Kasumi-1 (cell line): ENCODE measurements at places on chromosomes 6 and 20.

DNA sequence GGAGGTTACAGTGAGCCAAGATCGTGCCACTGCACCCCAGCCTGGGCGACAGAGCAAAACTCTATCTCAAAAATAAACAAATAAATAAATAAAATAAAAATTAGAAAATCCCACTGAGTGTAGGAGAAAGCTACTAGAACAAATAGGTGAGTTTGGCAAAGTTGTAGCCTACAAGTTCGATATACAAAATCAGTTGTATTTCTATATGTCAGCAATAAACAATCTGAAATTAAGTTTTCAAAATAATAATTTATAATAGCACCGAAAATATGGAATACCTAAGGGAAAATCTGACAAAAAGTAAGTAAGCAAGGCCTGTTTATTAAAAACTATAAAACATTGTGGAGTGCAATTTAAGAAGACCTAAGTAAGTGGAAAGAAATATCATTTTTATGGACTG, 5.1 kb upstream of the DEFB118 start:
- no peak for DNase-seq

- no peak for DNase-seq
Observed at GRCh38 chr20:62993856-62994494, 12.8 kb downstream of the BHLHE23 start.

- no peak for DNase-seq
Observed at GRCh38 chr6:12851123-12851695, 134.6 kb downstream of the PHACTR1 start.

- no peak for DNase-seq
Observed at GRCh38 chr6:169454204-169454871, 200.7 kb upstream of the THBS2 start.

DNA sequence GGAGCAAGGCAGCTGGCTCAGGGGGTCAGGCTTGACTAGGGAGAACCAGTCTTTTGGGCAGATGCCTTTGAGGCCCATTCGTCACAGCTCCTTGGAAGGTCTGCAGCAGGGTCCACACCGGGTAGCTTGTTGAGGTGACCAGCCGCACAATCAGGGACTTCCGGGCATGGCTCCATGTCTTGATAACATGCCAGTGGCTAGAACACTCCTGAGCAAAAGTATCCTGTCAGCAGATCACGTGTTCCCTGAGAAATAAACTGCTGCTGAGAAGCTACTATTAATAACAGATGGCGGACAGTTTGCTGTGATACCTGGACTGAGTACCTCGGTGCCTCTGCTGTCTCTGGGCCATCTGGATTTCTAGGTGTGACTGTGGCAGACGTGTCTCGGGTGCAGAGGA, 235.9 kb downstream of the PRKN start:
- DNase-seq, result no peak

DNA sequence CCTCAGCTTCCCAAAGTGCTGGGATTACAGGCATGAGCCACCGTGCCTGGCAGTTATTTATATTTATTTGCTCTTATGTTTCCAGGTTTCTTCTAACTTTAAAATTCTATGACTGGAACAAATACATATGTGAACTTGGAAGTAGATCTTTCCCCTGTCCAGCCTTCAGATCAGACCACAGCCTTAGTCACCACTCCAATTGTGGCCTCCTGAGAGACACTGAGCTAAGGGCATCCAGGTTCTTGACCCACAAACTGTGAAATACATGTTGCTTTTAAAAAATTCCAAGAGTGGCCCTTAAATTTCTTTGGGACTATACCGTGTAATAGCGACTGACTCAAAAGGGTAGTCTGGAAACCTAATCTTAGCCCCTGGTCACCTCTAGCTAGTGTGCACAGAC, 1.5 kb upstream of the ADGRG6 start:
- no peak for DNase-seq

DNA sequence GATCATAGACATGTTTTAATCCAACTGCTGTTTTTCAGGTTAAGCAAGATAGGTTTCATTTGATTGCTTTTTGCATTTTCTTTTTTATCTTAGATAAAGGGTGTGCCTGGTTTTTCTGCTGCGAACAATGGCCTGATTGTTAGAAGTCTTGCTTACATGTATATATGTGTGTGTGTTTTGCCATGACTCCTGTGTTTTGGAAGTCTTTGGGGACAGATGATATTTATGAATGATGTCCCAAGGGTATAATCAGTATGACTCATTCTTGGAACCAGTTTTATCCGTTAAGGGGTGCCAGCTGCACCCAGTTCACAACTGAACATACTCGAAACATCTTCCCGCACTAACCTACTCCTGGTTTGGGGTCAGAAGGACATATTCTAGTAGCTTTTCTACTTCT, 230.1 kb upstream of the SUPT3H start:
- DNase-seq, result no peak

DNA sequence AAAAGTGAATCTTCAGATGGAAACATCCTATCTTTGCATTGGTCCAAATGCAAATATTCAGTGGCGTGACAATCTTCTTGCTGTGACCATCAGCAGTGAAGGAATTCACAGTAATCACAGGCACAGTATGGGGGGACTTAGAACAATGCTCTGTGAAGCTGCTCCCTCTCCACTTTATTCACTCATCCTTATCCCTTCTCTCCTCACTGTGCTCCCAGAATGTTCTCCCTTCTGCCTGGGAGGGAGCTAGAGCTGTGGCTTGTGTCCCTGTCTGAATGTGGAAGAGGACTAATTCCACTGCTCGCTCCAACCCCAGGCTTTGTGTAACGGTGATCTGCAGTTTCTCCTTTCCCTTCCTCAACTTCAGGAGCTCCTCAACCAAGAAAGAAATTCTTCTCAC, 243.7 kb downstream of the ALDH8A1 start:
- no peak for DNase-seq

- peak; percentile 46 for DNase-seq
Observed at GRCh38 chr6:130708338-130708737, 118.9 kb upstream of the SMLR1 start.

DNA sequence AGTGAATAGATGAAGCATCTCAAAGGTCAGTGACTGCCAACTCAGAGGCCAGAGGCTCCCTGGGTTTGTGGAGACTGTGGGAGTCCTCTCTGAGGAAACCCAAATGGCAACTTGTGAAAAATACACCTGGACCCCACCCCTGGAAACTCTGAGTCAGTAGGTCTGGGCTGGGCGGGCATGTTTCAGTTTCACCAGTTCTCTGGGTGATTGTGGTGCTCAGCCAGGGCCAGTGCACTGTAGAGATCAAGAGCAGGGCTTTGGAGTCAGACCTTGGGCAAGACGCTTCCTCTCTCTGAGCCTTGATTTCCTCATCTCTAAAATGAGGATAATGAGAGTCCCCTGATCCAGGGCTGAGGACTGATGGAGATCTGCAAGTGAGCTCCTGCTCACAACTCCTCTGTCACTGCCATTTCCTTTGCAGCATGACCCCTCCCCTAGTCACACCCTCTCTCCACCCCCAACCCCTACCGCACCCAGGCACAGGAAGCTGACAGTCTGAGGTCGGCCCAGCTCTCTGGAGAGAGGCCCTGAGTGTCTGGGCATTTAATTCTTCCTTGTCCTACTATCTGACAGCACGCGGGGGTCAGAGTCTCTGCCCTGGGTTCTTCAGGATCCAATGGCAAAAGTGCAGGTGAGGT, 5.1 kb downstream of the DEF6 start:
- peak; percentile 91 for DNase-seq

GRCh38 chr20:52975803-52976531, 3.8 kb downstream of the TSHZ2 start:
- no peak for DNase-seq

GRCh38 chr6:3250231-3250675, 8.5 kb upstream of the PSMG4 start:
- no peak for DNase-seq

- no peak for DNase-seq
Observed at GRCh38 chr6:89590133-89590532, 48.4 kb downstream of the LYRM2 start.

DNA sequence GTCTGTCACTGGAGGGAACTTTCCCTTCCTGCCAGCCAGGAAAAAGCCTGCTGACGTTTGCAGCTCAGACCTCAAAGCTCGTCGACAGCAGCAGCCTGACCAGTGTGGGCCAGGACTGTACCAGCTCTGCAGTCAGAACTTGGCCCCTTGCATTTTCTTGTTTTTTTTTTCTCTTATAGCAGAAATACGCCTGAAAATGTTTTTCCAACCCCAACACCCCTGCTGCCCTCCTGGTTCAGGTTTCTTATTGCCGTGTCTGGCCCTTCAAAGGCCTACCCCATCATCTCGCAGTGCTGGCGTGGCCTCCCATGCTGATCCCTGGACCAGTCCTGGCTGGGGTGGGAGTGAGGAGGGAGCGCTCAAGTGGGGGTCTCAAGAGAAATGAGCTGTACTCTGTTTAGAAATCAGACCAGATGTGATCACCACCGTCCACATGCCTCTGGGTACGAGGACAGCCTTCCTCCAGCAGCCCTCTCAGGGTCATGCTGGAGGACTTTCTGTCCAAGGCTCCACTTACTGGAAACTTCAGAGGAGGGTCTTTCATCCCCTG, 169.0 kb downstream of the FOXC1 start:
- no peak for DNase-seq

DNA sequence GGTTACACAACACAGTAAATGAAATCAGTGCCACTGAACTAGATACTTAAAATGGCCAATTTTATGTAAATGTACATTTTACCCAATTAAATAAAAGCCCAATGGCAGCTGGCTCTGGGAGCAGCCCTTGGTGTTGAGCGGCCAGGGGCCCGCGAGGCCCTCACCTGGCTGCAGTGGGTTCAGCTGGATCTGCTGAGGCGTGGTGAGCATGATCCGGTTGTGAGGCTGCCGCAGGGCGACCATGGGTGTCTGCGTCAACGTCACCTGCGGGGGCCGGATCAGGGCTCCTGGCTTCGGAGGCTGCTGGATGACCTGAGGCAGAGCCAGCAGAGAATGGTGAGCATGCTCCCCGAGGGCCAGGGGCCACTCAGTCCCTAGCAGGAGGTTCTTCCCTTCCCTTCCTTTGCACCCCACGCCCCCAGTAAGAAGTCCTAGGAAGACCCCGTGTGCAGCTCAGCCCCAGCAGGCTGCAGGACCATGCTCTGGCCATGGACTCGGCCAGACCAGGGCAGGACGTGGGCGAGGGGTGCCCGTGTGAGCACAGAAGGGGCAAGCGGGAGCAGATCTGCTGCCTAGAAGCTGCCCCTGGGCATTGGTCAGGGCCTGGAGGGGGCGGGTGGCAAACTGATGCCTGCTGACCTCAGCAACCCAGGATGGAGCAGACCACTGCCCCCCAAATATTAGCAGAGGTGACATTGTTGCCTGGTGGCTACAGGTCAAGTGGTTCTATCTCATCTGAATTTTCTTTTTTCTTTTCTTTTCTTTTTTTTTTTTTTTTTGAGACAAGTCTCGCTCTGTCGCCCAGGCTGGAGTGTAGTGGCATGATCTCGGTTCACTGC, 61.9 kb downstream of the TAF4 start:
- DNase-seq, result no peak

DNA sequence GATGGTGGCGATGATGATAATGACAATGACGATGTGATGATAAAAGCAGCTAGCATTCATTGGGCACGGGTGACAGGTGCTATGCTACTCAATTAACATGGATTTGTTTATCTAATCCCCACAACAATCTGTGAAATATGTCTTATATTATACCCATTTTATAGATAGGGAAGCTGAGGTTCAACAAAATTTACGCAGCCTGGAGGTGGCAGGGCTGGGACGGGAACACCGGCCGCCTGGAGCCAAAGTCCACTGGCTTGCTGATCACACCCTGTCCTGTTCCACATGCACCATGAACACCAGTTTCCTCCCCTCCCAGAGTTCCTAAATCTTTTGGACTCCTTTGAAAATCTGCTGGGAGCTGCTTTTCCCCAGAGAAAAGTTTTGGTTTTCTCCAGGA, 23.0 kb downstream of the RIMS4 start:
- no peak for DNase-seq

DNA sequence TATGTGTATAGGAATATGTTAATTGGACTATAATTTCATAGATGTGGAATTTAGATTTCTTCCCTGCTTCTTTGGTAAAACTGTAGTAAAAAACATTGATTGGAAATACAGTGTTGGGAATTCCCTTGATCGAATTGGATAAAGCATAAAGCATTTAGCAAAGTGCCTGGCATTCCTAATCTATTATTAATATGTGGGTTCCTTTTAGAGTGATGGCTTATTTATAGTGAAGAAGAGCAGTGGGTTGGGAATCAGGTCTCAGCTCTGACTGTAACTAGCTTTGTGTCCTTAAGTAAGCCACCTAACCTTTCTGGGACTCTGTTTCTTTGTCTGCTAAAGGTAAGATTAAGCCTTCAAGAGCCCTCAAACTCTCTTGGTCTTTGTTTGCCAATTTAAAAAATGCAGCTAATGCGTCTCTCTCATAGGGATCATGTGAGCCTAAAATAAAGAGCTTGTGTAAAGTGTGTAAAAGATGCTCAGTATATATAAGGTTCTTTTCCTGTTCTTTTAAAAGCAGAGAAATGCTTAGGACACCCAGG, 53.3 kb downstream of the KCNS1 start:
- DNase-seq, result no peak

GRCh38 chr20:31869673-31869941, 720 bp downstream of the DUSP15 start:
- DNase-seq, result no peak

GRCh38 chr6:41935193-41935574, 6.4 kb downstream of the CCND3 start:
- DNase-seq, result no peak

DNA sequence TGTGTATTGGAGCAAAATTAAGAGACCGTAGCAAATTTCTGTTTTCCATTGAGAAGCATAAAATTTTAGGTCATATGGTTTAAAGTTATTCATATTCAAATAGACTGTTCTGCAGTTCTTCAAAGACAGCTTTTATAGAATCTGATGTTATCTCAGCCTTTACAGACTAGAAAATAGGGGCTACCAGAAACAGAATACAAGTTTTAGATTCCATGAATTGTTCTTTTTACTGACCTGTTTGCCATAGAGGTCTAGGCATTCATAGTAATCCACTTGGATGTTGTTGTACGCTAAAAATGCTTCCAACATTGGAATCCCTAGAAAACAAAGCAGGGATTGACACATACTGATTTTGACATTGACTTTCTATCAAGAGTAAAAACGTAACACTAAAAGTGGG, 47.3 kb upstream of the BTBD3 start:
- DNase-seq, result no peak

- no peak for DNase-seq
Observed at GRCh38 chr6:18328540-18328939, 58.6 kb upstream of the RNF144B start.

DNA sequence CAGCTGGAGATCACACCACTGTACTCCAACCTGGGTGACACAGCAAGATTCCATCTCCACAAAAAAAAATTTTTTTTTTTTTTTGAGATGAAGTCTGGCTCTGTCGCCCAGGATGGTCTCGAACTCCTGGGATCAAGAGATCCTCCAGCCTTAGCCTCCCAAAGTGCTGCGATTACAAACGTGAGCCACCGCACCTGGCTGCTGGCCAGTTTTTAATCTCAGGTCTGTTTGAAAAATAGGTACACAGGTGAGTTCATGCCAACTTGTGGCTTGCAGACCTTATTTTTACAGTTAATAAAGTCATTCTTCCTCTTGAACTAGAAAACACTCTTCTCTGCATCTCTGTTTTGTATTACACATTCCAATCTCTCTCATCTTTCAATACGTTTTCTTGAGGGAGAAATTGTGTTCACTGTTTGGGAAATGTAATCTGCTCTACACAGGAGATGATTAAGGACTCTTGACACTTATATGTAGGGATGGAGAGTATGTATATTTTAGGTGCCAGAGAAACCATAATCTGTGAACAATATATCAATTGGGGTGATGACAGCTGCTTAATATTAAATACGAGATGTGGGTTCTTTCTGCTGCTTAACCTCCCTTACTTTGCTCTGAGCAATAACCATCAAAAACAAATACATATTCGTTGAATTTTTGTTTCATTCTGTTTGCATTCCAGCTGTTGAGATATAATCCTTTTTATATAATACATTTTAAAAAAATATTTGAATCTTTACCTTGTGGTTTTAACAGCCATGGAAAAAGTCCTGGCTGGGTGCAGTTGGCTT, 17.7 kb upstream of the RIPOR3 start:
- no peak for DNase-seq
